ENCODE measurements at places on chromosomes 1 and 21.

DNA sequence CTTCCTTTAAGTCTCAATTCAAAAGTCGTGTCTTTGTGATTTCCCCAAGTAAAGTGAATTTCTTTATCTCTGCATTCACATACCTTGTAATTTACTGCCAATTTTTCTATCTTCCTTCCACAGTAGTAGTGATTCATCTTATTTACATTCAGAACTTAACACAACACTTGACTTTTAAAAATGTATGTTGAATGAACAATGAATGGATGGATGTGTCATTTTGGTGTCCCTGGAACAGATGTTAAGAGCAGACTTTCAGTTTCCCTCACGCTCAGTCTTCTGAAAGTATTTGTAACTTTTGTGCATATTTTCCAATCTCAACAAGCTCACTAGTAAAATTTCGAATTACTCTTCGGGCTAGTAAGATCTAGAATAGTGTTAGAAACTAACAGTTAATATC is 352.0 kb downstream of the HHIPL2 start:
- DNase-seq: no peak

DNA sequence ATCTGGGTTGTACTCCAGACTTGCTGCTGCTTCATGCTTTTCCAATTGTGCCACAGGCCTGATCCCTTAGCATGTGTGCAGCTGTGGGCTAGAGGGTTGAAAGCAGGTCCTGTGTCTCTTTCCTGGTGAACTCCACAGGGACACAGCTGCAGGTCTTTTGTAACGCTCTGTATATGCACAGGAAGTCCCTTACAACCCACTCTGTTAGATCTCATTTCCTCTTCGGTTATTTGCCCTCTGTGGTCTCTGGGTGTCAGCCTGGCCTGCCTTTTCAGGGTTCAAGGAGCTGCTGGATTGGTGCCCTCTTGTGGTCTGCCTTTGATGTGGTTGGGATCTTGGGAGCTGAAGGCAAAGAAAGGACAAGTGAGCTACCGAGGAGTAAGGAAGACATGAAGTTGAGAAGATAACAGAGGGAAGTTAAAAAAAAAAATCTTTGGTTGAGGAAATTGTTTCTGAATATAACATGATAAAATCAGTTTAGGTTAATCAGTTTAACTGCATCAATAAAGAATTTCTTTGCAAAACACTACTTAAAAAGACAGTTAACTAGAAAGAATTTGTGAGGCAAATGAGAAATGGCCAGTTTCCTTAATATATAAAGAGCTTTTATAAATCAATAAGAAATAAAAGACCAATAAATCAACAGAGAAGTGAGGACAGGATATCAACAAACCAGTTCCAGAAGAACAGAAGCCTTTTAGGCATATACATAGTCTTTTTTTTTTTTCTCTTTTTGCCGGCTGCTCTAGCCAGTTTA is 44.1 kb downstream of the UCK2 start:
- no peak for DNase-seq

GRCh38 chr1:222182641-222183040 is 365.3 kb downstream of the HHIPL2 start:
- DNase-seq: no peak

- no peak for DNase-seq
Measured at GRCh38 chr1:161084597-161084988, 4.8 kb downstream of the NECTIN4 start.

DNA sequence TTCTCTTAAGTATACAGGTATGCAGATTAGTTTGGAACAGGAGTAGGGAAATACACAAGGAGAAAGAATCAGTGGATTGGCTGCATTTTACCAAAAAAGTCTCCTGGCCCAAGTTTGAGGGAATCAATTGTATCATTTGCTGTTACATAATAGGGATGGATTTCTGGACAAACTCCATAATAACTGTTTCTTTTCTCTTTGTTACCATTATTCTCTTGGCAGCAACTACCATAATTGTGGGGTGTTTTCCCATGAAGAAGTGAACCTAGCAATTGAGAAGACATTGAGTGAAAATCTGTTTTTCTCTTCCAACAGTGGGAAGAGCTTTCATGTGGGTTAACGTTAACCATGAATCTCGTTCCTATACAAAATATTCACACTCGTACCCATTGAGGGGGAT is 46.4 kb upstream of the DPT start:
- no peak for DNase-seq

GRCh38 chr1:217717959-217718358 is 86.8 kb downstream of the SPATA17 start:
- no peak for DNase-seq

DNA sequence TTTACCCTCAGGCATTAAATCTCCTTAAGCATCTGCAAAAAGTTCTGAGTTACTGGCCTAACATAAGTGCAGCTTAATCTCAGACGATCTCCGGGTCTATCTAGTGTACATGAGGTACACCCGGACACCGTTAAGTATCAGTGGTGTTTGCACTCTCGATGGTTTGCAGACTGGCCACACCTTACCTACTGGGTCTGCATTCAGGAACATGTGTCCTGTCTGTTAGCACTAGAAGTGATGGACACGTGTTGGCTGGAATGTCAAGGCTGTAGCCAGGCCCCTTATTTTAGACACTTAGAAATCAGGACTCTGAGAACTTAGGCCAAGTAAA is 783 bp upstream of the AGL start:
- no peak for DNase-seq
